ENCODE measurements at places on chromosomes 6 and 20.

- DNase-seq: no peak
These were observed 283.4 kb upstream of the RUNX2 start for GRCh38 chr6:45044510-45045252.

- DNase-seq: no peak
These were observed 7.7 kb downstream of the CARMIL1 start for GRCh38 chr6:25286891-25287290.

DNA sequence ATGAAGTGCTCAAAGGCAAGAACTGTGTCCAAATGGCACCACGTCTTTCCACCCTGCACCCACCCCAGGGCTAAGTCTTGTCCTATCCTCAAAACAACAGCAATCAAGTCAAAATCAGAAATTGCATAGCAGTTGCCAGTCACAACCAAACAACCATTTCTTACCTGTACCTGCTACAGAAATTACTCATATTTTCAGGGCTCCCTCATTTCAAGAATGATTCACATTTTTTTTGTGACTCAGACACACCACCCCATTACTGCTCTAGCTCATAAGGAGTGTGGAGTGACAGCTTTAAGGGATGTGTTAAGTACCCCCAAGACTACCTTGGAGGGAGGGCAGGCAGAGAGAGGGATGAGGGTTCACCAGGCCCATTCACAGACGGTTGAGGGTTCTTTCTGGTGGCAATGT, 111.7 kb downstream of the TRERF1 start:
- no peak for DNase-seq

DNA sequence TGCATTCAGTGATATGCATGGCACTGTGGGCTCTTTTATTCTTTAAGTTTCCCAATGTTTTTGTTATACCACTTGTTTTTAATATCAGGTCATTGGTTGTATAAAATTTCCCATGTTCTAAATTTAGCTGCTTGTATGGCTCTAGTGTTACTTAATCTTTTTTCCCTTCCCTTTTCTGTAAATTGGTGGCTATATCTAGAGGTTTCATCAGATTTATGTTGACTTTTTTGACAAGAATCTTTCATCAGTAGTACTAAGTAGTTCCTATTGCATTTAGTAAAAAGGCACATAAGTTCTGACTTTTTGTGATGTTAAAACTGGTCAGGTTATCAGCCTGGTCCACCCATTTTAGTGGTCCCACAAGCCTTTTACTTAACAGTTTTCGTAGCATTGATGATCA, 51.1 kb downstream of the MMS22L start:
- no peak for DNase-seq

- no peak for DNase-seq
These were observed 137.5 kb downstream of the ZFP64 start for GRCh38 chr20:52054123-52054522.

DNA sequence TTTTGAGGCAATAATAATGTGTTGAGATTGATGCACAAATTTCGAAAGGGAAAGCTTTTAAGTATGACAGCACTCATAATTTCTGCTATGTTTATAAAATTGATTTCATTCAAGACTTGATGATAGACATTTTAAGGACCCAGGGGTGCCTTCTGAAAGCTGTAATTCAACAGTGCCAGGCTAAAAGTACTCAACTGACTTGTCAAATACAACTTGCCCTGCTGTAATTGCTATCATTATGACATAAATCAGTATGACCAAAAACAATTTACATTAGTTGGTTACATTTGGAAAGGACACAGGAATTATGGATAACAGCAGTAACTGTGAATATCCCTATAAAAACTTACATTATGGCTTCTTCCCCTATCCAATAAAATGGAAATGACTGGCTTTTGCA, 178.9 kb downstream of the MMUT start:
- DNase-seq: no peak

GRCh38 chr6:29946223-29947076, 4.1 kb downstream of the HLA-A start:
- DNase-seq: no peak

DNA sequence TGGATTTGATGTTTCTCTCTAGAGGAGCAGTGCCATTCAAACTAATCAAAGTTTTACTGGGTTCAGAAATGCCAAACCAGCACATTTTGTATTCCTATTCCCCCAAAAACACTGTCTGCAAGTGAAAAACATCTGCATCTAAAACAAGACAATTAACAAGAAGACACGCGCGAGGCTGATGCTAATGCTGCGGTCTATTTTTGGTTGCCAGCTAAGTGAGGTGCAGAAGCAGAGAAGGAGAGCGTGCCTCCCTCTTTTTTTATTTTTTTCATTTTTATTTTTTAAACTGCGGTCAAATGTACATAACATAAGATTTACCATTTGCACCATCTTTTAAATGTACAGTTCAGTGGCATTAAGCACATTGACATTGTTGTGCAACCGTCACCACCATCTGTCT, 641.1 kb downstream of the DHX35 start:
- DNase-seq: no peak

- no peak for DNase-seq
These were observed 242.5 kb downstream of the TTLL2 start for GRCh38 chr6:167567142-167568033.

DNA sequence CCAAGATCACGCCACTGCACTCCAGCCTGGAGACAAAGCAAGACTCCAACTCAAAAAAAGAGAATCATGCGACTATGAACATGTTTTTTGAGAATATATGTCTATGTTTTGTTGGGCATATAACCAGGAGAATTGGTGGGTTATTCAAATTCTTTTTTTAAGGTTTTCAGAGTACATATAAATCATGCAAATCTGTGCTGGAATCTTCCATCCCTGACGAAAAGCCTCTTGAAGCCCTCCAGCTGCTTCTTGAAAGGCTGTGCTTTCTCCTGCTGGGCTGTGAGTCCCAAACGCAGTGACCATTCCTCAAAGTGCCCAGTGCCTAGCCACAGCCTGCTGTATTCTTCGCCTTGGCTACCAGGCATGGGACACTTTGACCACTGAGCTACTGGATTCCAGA, 9.2 kb upstream of the RAB22A start:
- DNase-seq: no peak

GRCh38 chr6:167796192-167796981, 30.3 kb upstream of the AFDN start:
- DNase-seq: no peak

DNA sequence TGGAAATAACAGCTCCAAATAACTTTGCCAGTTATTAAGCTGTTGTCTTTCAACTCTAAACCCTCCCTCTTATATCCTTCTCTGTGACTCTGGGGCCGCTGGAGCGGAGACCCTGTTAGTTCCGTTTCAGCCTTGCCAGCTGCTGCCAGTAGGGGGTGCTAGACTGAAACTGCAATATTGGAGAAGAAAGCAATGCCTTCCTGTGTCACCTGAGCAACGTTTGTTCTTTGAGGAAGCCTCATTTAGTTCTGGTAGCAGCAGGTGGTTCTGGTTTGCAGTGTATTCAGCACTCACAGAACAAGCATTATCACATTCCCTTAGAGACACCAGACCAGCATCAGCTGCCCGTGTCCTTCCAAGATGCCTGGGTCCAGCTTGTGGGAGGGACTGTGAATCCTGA, 22.9 kb upstream of the JAG1 start:
- no peak for DNase-seq

GRCh38 chr6:142241061-142241460, 60.7 kb upstream of the ADGRG6 start:
- no peak for DNase-seq

DNA sequence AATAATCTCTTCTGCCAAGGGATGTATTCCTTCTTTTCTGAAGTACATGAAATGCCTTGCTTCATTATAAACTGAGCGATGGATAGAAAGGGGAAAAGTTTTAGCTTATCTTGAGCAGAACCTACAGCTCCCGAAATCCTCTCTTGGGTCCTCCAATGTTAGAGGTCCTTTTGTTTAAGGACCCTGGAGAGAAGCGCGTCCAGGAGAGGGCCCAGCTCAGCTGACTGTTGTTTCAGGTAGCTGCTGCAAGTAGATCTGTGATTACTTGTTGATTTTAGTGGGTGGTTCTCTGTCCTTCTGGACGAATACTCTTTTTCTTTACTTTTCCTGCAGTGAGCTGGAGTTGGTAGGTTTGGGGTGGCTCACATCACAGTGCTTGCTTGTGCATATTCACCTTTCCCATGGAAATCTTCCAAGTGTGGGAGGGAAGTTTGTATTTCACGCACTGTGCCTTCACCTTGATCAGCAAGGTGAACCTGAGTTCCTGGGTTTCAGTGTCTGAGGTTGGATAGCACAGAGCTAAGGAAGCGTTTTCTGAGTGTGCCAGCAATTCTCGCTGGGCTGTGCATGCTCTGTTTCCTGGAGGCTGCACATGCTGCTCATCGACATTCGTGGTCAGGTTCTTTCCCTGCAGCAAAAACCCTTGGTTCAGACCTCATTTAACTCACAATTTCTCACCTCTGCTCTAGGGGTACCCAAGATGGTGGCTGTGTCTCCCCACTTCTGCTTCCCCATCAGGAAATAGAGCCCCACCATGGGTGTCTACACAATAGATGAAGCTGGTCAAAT, 176.3 kb downstream of the JARID2 start:
- no peak for DNase-seq

DNA sequence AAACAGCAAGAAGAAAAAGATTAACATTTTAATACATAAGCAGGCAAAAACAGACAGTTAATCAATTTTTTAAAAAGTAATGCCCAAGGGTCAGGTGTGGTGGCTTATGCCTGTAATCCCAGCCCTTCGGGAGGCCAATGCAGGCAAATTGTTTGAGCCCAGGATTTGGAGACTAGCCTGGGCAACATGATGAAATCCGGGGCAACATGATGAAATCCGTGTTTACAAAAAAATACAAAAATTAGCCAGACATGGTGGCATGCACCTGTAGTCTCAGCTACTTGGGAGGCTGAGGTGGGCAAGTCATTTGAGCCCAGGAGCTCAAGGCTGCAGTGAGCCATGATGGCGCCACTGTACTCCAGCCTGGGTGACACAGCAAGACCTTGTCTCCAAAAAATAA, 94.1 kb upstream of the DST start:
- DNase-seq: no peak

GRCh38 chr6:90936286-90936685, 349.4 kb upstream of the MAP3K7 start:
- no peak for DNase-seq

DNA sequence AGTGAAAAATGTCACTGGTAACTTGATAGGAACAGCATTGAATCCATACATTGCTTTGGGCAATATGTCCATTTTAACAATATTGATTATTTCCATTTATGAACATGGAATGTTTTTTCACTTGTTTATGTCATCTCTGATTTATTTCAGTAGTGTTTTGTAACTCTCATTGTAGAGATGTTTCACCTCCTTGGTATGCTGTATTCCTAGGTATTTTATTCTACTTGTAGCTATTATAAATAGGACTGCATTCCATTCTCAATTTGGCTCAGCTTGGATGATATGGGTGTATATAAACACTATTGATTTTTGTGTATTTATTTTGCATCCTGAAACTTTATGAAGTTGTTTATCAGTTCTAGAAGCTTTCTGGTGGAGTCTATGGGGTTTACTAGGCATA, 730.3 kb downstream of the DOK5 start:
- no peak for DNase-seq

- no peak for DNase-seq
These were observed 83.7 kb downstream of the MKKS start for GRCh38 chr20:10350188-10350842.

DNA sequence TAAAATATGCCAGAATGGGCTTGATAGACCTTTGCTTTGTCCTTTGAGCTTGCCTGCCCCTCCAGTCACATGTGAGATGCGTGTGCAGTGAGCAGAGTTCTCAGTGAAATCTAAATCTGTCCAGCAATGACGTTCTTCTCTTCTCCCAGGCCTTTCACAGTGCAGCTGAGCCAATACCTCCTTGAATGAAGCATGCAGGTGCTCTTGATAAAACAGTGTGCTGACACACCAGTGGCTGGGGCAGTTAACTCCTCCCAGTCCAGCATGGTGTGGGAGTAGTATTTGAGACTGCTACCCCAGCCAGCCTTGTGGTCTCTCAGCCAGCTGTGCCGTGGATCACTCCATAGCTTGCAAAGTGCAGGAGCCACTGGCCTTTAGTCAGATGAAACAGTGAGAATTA, 240.5 kb downstream of the FARS2 start:
- DNase-seq: no peak

- no peak for DNase-seq
These were observed 67.4 kb upstream of the BMP6 start for GRCh38 chr6:7658543-7658942.

DNA sequence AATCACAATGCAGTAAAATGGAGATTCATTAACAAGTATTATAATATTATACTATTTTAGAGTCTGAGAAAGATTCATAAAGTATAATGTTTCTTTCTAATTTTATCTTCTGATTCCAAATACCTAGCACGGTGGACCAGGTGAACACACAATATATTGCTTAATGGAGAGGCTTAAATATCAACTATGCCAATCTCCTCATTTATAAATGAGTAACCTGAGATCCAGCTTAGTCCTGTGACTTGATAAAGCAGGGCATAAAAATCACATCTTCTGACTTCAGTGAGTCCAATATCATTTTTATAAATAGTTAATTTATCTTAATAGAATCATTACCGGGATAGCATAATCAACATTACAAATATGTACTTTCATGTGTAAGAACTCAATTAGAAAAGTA, 144.4 kb upstream of the GJE1 start:
- DNase-seq: no peak

Measured in stimulated activated CD4-positive, alpha-beta T cell treated with anti-CD3 and anti-CD28 coated beads, Interleukin-15, amount 100 ng/mL, for 1 hour (primary cell).